Small intestine (tissue), 16 donors: ENCODE measurements at places on chromosomes 6 and 20. TPM values are rescaled to one million over a fixed set of nuclear protein-coding genes. Genes with fewer than 3 reads are reported as not detected.

NELFE gene
- polyA plus RNA-seq, result 55.6 TPM

HIVEP1 gene
- 25.4 TPM for polyA plus RNA-seq

HDGFL1 gene
- polyA plus RNA-seq, result not detected

MRAP2 gene
- 6.9 TPM for polyA plus RNA-seq

KHDRBS2 gene
- 0.19 TPM for polyA plus RNA-seq

DUSP15 gene
- polyA plus RNA-seq, result 10.2 TPM

SUPT3H gene
- polyA plus RNA-seq, result 2.0 TPM

COL19A1 gene
- polyA plus RNA-seq, result not detected

EYA4 gene
- polyA plus RNA-seq, result not detected

GATA5 gene
- 34.2 TPM for polyA plus RNA-seq

SLC32A1 gene
- not detected for polyA plus RNA-seq

SEC23B gene
- 17.2 TPM for polyA plus RNA-seq

SCUBE3 gene
- not detected for polyA plus RNA-seq

ZC2HC1B gene
- not detected for polyA plus RNA-seq

DLL1 gene
- polyA plus RNA-seq, result 1.8 TPM

ADGRF5 gene
- 5.5 TPM for polyA plus RNA-seq

TXLNB gene
- 0.54 TPM for polyA plus RNA-seq

NOX3 gene
- not detected for polyA plus RNA-seq

NRSN1 gene
- polyA plus RNA-seq, result 0.53 TPM

SLC35F1 gene
- polyA plus RNA-seq, result 1.0 TPM

UBE2V1 gene
- polyA plus RNA-seq, result 83.4 TPM

MYL9 gene
- polyA plus RNA-seq, result 34.6 TPM

RPP40 gene
- polyA plus RNA-seq, result 10.1 TPM

RHAG gene
- polyA plus RNA-seq, result not detected

MOG gene
- polyA plus RNA-seq, result 0.07 TPM

COL11A2 gene
- 0.27 TPM for polyA plus RNA-seq

RIPPLY2 gene
- 0.67 TPM for polyA plus RNA-seq

CLPSL1 gene
- not detected for polyA plus RNA-seq

RALY gene
- polyA plus RNA-seq, result 108 TPM

GCLC gene
- 69.3 TPM for polyA plus RNA-seq

SPDEF gene
- polyA plus RNA-seq, result 20.6 TPM

CHRNA4 gene
- 0.87 TPM for polyA plus RNA-seq

PTCRA gene
- not detected for polyA plus RNA-seq

NRSN2 gene
- polyA plus RNA-seq, result 15.4 TPM

IL17A gene
- not detected for polyA plus RNA-seq

ULBP2 gene
- not detected for polyA plus RNA-seq

DEFB124 gene
- polyA plus RNA-seq, result not detected

PHACTR1 gene
- 0.81 TPM for polyA plus RNA-seq
